ENCODE measurements at places on chromosomes 11 and 22. TPM values are rescaled to one million over a fixed set of nuclear protein-coding genes. Genes with fewer than 3 reads are reported as not detected.

- DNase-seq, result peak; percentile 25
Observed at GRCh38 chr11:32960553-32961164, 55.0 kb upstream of the DEPDC7 start.

GRCh38 chr11:82004537-82005213 lies 729.0 kb downstream of the FAM181B start:
- DNase-seq, result no peak

DNA sequence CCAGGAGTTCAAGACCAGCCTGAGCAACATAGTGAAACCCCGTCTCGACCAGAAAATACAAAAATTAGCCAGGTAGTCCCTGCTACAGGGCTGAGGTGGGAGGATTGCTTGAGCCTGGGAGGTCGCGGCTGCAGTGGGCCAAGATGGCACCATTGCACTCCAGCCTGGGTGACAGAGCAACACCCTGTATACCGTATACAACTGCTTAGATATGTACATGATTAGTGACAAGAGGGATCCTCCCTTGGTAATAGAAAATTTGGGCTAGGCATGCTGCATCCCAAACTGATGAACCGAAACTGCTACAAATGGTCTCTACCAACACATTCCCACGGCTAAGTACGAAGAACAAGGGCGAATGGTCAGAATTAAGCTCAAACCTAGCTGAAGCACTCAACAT lies 12.2 kb upstream of the SLC37A4 start:
- no peak for DNase-seq

GRCh38 chr11:69272831-69273485 lies 21.0 kb upstream of the MYEOV start:
- no peak for DNase-seq

DNA sequence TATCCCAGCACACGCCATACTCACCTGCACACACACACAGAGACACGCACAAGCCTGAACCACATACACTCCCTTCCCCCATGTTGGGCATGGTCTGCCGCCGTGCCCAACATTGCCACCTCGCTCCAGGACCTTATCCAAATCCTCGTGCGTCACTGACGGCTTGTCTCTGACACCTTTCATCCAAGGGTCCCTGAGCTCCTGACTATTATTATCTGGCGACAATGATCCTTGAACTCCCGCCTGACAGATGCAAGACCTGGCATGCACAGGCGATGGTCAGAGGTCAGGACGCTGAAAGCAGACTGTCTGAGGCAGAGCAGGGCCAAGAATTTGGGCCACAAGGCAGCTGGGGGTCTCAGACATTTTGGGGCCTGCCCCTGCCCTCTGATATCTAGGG lies 4.2 kb downstream of the MB start:
- no peak for DNase-seq

GRCh38 chr22:23067691-23068090 lies 2.6 kb upstream of the GNAZ start:
- DNase-seq, result no peak

GRCh38 chr11:76823481-76824028 lies 37.2 kb upstream of the ACER3 start:
- no peak for DNase-seq

GRCh38 chr11:57324886-57325734 lies at the start of gene TNKS1BP1:
TSS of gene TNKS1BP1 (minus strand) at chr11:57324952. CDS start at chr11:57321885, 3,067 bp downstream.
- DNase-seq, result peak; percentile 83

- no peak for DNase-seq
Observed at GRCh38 chr22:35586771-35587170, 30.4 kb downstream of the MB start.

GRCh38 chr11:69439651-69440464 lies 41.6 kb upstream of the LINC01488 start:
- DNase-seq, result no peak

DNA sequence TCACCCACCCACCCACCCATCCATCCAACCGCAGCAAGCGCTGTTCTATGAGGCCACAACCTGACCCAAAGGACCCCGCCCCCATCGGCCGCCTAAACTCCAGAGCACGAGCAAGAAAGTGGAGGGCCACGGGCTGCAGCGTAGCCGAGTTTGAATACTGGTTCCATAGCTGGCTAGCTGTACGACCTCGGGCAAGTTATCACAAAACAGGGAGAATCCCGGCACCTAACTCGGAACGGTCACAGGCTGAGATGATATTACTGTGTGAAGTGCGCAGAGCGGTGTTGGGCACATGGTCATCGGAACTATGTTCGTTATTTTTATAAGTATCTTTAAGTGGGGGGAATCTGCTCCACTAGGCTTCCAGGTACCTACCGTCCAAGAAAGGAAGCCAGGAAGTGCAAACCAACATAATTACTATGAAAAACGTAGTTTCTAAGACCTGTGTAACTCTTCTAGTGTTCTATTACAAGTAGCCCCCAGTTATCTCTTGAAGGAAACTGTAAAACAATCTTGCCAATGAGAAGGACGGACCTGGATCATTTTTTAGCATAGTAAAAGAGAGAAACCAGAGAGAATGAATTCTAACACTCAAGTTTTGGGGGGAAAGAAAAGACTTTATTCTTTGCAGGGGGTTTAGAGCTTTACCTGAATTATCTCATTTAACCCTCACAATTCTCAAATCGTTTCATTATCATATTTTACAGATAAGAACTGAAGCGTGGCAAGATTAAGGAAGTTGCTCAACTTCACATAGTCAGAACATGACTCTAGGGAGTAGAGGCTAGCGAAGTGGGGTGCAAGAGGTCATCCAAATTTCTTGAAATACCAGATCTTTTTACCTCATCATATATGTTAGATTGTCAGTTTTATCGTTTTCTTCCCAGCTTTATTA lies 663 bp upstream of the BUD13 start:
- DNase-seq, result no peak

DNA sequence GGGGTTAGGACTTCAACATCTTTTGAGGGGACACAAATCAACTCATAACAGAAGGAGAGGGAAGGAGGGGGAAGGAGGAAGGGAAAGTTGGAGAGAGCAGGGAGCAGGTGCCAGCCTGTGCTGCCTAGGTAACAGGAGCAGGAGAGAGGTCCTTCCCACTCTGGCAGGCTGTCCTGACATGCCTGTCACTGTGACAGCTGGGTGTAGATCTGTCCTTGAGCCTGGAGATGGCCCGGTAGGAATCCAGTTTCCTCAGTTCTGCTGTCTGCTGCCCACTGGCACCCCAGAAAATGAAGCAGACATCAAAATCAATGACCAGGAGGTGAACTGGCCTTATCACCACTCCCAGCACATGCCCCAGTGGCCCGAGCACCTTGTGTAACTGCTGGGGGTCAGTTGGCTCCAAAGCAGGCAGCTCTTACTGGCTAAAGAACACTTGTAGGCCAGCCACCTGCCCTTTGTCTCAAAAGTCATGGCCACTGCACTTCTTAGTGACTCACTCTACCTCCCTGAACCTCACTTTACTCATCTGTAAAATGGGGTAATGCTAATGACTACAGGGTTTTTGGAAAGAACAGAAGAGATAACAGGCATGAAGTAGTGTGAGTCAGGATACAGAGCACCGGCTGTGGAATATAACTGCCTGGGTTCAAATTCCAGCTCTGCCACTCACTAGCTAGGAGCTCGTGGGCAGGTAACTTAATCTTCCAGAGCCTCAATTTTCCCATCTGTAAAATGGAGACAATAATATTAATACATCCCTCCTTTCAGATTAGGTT lies 8.0 kb upstream of the TSPAN18 start:
- DNase-seq, result no peak

DNA sequence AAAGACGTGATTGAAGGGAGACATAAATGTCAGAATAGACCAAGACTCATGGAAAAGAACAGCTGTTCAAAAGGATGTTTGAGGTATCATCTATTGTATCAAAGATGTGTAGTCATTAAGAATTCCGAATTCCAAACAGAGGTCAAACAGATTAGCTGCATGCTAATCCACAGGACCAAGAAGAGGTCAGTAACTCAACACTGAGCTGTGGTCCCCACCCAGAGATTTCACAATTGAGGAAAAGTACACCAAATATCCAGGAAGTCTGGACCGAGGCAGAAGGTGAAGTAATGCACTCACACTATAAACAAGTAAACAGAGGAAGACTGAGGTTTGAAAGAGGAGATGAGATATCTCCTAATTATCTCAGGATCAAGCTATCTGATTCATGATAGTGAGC lies 29.6 kb upstream of the OR5P2 start:
- DNase-seq, result no peak

DNA sequence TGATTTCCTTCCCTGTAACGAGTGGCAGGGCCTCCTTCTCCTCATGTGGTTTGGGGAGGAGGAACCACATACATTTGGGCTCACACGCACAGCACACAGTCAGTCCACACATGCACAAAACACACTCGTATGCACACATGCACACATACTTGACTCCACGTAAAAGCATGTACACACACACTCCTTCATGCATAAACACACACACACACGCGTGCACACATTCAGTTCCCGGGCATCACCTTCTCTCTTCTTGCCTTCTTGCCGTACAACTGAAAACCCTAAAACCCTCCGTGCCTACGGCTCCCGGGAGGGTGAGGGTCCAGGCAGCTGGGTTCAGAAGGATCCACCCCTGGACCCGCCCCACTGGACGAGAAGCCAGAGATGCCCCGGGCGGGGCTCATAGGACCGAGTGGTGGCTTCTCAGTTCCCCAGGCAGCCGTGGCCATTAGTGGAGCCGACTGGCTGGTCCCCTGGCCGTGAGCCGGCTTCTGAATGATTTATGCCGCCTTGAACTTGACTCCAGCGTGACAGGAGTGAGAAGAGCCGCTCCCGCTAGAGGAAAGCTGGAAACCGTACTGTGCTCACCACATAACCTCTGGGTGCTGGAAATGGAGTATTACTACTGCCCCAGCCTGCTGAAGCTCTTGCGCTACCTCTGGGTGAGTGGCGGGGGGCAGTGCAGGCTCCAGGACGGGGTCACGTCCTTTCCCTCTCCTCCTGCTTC lies 117.4 kb downstream of the KIAA1671 start:
- DNase-seq, result no peak

- no peak for DNase-seq
Observed at GRCh38 chr11:19493446-19494213, 219.0 kb upstream of the NAV2 start.

GRCh38 chr22:30392661-30393321 lies 4.0 kb upstream of the SEC14L2 start:
- DNase-seq, result no peak

DNA sequence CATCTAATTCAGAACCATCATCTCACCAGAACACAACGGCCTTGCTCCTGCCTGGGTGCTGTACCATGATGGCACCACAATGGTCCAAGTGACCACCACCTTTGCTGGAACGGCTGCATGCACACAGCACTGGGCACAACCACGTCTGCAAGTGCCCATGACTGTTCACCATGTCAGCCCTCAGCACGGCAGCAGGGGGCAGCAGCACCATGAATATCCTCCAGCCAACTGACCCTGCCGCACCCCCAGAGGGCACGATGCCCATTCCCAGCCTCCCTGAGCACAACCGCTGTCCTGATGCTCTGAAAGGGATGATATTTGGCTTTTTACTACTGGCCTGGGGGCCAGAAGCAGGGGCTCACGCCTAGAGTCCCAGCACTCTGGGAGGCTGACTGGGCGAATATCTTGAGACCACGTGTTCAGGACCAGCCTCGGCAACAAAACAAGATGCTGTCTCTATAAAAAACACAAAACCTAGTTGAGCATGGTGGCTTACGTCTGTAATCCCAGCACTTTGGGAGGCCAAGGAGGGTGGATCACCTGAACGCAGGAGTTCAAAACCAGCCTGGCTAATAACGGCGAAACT lies 25.7 kb downstream of the DRD4 start:
- no peak for DNase-seq

MMP12 gene
- polyA plus RNA-seq, result 4.2 TPM

C1QTNF6 gene
- 29.0 TPM for polyA plus RNA-seq

YAP1 gene
- 196 TPM for polyA plus RNA-seq

TENM4 gene
- 20.2 TPM for polyA plus RNA-seq

SCUBE2 gene
- polyA plus RNA-seq, result 5.2 TPM

RIMBP3B gene
- not detected for polyA plus RNA-seq

Data from right renal cortex interstitium (tissue), 3 donors.